ENCODE measurements at places on chromosomes 2 and 18. TPM values are rescaled to one million over a fixed set of nuclear protein-coding genes. Genes with fewer than 3 reads are reported as not detected.

Gene NMUR1
- 1.2 TPM for total RNA-seq

Gene LRRC30
- not detected for total RNA-seq

Gene ARHGEF33
- total RNA-seq: 0.92 TPM

DNA sequence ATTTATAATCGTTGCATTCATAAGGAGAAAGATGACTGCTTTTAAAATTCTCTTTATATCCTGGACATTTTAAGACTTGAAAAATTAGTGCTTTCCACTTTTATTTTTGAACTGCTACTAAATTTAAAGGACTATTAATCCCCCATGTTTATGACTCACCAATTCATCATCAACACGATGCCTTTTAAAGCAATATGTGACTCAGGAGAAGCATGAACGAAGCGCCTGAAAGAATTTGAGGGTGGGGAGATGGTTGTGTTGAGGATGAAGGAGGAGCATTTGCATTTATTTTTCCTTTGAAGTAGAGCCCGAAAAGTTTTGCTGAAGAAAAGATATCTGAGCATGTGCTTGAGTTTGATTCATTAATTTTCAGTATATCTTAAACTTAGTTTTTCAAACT, 192.2 kb upstream of the LRRTM1 start:
- no peak for DNase-seq

DNA sequence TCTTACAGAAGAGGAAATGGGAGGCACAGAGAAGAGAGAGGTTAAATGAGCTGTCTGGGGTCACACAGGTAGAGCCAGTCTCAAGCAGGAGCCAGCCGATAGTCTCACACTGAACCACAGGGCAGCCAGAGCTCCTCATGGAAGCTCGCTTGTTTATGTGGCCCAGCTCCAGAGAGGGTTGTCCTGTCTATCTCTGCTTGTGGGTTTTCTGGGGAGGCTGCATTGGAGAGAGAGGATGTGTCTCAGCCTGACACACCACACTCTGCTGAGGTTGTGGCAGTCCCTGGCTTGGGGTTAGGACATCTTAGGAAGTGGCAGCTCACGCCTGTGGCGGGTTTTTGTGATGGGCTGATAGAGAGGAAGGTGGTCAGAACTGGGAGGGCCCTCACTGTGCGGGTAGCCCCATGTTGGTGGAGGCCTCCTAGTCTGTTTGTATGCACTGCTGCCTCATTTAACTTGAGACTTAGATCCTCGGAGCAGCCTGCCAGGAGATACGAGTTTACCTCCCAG, 52.3 kb downstream of the TCF7L1 start:
- DNase-seq: no peak

DNA sequence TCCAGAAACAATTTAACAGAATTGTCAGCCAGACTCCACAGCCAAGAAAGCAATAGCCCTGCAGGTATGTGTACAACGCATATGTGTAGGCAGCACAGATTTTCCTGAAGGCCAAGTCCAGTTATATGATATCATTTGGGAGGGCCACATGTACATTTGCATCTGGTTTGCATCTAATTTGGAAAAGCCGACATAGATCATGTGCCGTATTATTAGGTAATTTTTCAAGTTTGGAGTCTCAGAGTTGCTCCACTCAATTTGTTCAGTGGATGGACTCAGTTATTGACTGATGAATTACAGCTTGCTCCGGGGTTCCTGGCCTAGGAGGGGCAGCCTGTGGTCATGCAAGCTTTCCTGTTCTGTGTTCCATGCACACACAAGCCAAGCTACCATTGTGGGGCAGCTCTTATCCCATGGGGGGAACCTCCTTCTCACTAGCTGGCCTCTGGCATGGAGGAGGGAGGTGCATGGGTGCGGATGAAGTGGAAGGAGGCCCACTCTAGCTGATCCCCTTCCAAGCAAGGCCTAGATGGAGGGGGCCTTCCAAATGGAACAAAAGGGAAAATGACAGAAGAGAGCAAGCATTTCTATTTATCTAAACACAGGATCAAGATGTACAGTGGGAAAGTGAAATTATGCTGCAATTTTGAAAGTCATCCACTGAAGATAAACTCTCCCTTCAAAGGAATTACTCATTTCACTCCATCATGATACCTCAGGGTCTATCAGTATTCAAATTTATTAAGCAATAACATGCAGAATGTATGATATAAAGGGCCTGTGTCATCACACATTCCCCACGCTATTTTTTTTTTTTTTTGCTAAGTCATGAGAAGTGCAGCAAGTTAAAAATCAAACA, 202.6 kb upstream of the SMAD2 start:
- no peak for DNase-seq

- DNase-seq: no peak
These were observed 3.4 kb downstream of the ZEB2 start for GRCh38 chr2:144516411-144516980.

Measured in esophagus muscularis mucosa (tissue), 4 donors.